ENCODE measurements at places on chromosomes 4 and X.

DNA sequence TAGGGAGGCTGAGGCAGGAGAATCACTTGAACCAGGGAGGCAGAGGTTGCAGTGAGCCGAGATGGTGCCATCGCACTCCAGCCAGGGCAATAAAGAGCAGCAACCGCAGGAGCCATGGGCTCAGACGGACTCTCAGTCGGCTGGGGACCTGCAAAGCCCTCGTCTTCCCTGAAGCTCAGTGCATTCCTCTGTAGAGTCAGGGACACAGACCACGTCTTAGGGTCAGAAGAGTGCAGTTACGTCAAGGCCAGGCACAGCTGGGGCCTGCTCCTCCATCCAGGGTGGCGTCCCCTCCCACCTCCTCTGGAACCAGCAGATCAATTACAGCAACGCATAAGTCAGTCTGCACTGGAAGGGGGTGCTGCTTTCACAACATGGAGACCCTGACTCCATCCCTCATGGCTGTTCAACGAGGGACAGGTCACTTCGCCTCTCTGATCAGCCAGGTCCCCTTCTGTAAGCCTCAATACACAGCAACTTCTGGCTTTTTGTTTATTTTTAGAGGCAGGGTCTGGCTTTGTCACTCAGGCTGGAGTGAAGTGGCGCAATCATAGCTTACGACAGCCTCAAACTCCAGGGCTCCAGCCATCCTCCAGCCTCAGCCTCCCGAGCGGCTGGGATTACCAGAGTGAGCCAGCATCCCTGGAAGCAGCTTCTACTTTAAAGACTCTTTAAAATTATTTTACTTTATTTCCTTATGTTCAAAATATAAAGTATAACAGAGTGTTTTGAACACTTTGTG is 76.4 kb downstream of the ZFYVE28 start:
- no peak for DNase-seq

- DNase-seq: peak; percentile 44
Measured at GRCh38 chr4:8917868-8918783, 46.5 kb upstream of the HMX1 start.

DNA sequence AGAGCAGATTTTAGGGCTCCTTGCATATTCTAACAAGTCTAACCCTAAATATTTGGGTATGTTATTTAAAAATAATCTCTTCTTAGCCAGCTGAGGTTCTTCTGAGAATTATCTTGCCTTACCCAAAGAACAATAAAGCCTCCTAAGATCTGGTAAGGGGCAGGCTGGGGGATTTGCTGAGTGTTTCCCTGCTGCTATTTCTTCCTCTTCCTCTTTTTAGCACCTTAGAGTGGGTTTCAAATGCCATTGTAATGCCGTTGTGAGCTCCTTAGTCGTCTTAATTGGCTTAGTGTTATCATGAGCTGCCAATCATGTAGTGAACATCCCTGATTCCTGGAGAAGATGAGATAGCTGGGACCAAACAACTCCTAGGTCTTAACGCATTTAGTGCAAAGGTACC is 15.4 kb downstream of the STOX2 start:
- DNase-seq: no peak

DNA sequence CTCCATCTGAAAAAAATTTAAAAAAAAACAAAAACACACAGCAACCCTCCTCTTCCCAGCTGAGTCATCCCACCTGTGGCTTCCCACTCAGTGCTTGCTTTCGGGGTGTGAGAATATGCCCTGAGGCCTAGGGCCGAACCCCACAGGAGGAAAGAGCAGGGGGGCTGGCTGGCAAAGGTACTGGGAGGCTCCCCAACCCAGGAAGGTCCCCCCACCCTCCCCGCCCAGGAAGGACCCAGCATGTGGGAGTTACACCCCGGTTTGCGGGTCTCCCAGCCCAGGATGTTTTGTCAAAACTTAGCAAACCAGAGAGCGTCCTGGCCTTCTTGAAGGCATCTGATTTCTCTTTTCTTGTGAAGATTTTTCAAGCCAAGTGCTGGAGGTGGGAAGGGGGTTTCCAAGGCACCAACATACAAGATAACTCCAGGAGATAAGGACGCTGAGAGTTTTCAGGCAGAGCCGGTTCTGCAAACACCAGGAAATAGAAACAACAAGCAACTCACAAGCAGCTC is 25.7 kb upstream of the CSF2RA start:
- DNase-seq: no peak

GRCh38 chr4:126328914-126329313 is 1014.2 kb downstream of the FAT4 start:
- DNase-seq: no peak

- DNase-seq: no peak
Measured at GRCh38 chr4:42152507-42153504, at the start of gene BEND4. Gene BEND4 (minus strand): TSS chr4:42152655. CDS start chr4:42152143, 512 bp downstream.

- no peak for DNase-seq
Measured at GRCh38 chr4:37437163-37437562, 192.6 kb downstream of the NWD2 start.

- no peak for DNase-seq
Measured at GRCh38 chr4:15352524-15352923, 75.3 kb upstream of the C1QTNF7 start.

DNA sequence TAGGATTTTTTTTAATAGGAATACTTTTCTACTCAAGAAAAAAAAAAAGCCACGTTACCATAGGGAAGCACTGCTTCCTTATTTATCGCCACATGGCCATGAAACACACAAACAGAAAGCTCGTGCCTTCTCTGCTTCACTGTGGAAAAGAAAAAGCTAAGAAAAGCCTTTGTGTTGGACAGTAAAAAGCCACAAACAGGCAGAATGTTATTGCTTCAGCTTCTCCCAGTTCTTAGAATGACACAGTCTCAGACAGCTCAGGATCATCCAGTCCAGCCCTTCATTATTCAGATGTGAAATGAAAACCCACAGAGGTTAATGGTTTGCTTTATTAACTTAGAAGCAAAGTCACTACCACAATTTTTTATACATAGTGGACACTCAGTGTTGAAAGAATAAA is 181.6 kb upstream of the NOCT start:
- DNase-seq: no peak

GRCh38 chr4:39036172-39036571 is 4.0 kb upstream of the TMEM156 start:
- no peak for DNase-seq

DNA sequence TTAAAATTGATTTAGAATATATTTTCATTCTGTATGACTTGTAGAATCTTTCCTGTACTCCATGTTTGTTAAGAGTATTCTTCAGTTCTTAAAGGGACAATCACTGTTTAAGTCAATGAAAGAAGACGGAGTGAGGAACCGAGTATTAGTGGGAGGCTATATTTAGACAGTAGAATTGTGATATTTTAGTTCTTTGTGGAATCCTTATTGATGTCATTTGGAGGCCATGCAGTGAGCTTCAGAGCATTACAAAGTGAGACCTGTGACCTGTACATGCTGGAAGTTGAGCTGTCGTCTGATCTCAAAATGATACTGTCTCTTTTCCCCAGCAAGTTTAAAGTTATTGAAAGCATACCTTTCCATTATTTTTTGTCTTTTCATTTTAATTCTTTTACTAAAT is 394.7 kb downstream of the GALNTL6 start:
- DNase-seq: no peak

- no peak for DNase-seq
Measured at GRCh38 chrX:71070531-71070930, 2.4 kb upstream of the SNX12 start.

DNA sequence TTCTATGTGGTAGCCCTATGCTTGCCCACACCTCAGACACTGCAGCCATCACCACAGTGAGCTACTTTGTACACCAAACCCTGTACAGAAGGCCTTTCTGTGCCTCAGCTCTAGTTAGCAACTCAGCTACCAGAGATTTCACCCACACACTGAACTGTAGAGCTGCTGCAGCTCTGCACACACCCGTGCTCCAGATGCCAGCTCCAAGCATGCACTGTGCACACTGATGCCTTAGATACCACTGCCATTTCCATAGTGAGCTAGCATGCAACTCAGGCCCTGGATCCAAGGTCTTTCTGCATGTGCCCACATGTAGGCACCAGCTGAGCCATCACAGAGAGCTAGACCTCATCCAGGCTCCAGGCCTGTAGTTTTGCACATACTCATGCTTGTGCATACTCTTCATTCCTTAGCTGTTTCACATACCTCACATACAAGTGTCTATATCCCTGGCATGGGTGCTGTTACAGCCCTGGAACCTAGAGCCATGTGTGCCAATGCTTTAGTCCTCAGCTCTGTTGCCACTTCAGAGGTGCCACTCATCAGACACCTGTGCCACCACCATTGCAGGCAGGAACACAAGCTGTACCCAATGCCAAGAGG is 423.5 kb upstream of the NDST3 start:
- DNase-seq: no peak

DNA sequence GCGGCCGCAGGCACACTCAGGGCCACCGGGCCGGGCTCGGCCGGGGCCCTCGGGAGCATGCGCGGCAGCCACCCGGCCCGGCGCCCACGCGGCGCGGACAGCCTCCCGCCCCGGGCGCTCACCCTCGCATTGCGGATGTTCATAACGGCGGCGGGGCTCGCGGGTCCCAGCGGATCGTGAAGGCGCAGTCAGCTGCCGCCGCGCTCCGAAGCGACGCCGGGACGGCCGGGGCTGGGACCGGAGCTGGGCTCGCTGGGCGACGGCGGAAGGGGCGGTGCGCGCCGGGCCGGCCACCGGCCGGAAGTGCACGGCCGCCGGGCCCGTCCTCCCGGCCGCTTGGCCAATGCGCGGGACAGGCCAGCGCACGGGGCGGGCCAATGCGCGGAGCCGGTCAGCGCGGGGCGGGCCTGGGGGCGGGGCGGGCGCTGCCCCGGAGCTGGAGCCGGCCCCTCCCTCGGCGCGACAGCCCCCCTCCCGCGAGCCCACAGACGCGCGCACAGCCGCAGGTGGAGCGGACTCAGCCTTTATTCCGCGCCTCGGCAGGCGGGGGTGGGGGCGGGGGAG is at the start of gene NAA10:
Gene NAA10, minus strand, starts transcription at position 276 of the 564 bp plus-strand sequence. Its CDS starts 133 bp downstream, at position 143.
- DNase-seq: peak; percentile 76

- no peak for DNase-seq
Measured at GRCh38 chr4:188145601-188146000, 6.4 kb downstream of the TRIML1 start.

GRCh38 chr4:48329976-48330375 is 11.4 kb upstream of the SLAIN2 start:
- DNase-seq: no peak

DNA sequence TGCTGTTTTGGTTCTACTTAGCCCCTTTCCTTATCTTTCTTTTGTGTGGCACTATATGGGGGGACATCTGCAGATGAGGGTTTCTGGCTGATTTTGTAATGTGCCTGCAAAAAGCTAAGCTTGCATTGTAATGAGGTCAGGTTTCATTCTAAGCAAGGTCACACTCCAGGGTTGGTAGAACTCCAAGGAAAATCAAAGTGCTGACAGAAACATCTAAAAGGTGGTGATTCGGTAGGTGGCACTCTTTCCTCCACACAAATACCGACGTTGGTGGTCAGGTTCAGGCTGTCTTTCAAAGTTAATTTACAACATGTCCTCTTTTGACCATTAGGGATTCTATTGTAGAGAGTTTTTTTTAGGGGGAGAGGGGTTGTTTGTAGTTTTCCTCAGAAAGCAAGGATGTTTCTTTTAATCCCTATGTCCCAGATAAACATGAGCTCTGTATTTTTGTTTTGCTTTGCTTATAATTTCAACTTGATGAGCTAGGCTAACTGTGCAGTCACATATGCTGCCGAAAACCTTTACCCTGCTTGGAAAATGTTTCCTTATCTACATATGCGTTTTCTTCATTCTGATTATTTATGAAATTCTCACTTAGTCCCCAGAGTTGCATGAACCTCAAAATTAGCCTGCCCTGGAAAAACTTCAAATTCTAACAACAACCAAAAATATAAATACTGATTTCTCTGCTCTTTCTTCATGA is 434.2 kb downstream of the PPARGC1A start:
- no peak for DNase-seq

GRCh38 chr4:55123791-55124190 is 1.6 kb downstream of the KDR start:
- DNase-seq: no peak

- DNase-seq: no peak
Measured at GRCh38 chr4:146507632-146508031, 14.1 kb downstream of the SLC10A7 start.

DNA sequence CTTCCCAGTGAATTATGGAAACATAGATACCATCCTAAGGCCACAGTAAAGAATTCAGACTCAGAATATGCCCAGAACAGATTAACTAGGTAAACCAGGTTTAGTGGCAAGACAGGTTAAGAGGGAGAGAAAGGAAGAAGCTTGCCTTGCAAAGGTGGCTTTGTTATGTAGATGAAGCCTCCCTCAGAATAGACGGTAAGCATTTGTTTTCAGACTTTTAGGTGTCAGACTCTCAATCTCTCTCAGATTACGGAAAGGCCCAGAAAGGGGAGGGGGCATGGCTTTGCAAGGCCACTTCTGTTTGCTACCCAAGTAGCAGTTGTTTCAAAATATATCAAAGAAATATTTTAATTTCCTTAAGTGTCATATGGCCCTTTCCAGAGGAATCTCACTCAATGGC is 457.1 kb upstream of the BOD1L1 start:
- DNase-seq: no peak

DNA sequence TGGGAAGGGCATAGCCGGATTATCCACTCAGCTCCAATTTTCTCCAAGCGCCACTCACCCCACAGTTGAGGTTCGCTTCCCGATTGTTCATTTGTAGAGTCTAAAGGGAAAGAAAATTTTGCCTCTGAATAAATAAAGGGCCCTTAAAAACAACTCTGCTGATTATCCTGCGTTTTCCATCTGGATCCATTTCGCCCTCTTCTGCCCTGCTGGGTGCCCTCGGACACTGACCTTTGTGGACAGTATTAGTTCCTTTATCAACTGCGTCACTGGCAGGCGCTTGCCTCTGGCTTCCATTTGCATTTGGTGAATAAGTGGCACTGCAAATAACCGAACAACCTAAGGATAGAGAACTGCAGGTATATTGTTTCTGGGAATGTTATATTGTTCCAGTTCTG is 10.1 kb downstream of the GSX2 start:
- no peak for DNase-seq

DNA sequence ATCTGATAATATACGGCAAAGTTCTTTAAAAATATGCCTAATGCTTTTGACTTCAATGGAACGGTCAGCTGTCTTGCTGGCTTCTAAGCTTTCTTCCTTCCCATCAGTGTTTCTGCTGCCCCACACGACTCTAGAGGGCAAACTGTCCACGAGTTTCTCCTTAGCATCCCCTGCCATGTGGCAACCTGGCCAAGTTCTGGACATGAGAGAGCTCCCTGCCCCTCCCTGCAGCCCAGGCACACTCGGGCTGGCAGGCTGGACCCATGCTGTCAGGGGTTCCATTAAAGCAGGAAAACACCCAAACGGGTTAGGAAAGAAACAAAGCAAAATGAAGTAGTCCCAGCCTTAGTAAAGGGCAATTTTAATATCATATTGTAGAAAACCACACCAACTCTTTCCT is 38.8 kb downstream of the KDR start:
- no peak for DNase-seq

DNA sequence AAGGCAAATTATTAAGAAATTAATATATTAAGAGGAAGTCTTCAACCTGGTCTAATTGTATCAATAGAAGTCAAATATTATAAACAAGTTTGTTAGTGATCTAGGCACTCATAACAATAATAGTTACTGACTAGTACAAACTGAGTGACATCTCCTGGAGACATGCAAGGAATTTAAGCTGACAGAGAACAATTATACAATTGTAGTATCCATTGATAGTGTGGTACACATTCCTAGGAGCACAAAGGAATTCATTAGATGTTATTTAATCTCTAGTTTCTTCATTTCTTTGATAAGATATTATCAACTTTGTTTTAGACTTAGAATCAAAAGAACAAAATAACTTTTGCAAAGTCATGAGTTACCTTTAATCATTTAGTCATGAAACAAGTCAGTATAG is 1048.6 kb downstream of the PCDH7 start:
- DNase-seq: no peak

Measured in left ventricle myocardium inferior (tissue), 1 donor.